ENCODE measurements at places on chromosomes 12 and 14.
A peak's percentile ranks its signal among the peaks of the same experiment; 100 is the strongest.

GRCh38 chr12:109308534-109309380 lies at the start of gene FOXN4:
TSS of gene FOXN4 (minus strand) at chr12:109309284. CDS start at chr12:109308321, 963 bp downstream.
- no peak for DNase-seq

GRCh38 chr12:12715459-12716150 lies 1.6 kb upstream of the CDKN1B start:
- DNase-seq = peak; percentile 52

- DNase-seq = no peak
These were observed 191.9 kb downstream of the EPS8 start for GRCh38 chr12:15597125-15597830.

- no peak for DNase-seq
These were observed 183.3 kb upstream of the KRR1 start for GRCh38 chr12:75694534-75695268.

GRCh38 chr14:79337761-79338160 lies 873.5 kb downstream of the DIO2 start:
- no peak for DNase-seq

DNA sequence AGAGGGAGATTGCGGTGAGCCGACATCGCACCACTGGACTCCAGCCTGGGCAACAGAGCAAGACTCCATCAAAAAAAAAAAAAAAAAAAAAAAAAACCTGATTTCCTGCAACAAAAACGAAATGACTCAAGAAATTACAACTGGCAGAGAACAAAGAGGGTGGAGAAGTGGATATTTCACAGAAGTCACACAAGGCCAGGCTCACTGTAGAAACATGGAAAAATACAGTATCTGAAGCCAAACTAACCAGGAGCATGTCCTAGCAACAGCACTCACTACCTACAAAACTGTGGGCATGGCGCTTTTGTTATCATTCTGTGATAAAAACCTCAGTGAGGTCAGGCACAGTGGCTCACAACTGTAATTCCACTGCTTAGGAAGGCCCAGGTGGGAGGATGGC lies 11.7 kb upstream of the MMP17 start:
- DNase-seq = no peak

GRCh38 chr12:80162177-80162576 lies 62.8 kb downstream of the OTOGL start:
- DNase-seq = no peak

All from stimulated activated CD4-positive, alpha-beta T cell treated with anti-CD3 and anti-CD28 coated beads, Interleukin-4, amount 100 ng/mL, for 24 hours (primary cell).